ENCODE measurements at places on chromosomes 2 and 18.
A peak's percentile ranks its signal among the peaks of the same experiment; 100 is the strongest.

DNA sequence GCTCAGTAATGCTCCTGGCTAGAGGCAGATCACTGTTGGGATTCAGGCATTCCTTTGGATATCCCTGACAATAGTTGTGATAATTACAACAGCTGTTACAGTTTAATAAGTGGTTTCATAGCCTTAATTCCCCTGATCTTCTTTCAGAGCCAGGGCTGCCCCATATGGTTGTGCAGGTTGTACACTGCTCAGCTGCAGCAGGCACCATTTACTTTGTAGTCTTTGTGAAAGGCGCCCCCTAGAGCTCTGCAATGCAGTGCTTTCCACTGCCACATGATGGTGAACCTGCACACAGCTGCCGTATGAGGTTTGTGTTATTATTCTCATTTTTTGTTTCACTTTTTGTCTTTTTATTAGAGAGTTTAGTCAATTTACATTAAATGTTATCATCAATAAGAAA, 239.1 kb downstream of the KCNS3 start:
- DNase-seq = no peak

DNA sequence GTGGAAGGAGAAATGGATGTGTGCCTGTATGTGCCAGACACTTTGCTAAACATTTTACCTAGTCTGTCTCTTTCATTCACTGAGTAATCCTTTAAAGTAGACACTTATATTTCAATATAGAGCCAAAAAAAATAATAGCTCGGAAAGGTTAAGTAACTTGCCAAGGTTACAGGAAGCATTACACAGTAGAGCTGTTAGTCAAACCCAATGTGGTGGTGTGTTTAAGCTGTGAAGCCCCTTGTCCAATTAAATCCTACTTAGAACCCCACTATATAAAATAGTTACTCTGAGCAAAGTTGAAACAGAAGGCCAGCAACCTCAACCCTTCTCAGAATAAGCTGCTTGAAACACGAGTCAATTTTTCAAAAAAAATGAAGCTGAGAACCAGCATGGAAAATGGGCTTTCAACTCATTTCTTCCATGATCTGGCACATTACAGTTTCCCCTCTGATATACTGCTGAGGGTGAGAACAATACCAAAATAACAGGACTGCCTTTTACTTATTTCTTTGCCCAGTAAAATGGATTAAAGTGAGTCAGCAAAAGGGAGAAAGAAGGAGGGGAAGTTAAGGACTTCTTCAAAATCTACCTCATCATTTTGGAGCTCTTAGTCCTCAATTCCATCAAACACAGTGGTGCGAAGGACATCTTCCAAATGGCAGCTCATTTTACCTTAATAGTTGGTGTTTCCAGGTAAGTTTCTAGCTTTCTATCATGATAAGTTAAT, 7.9 kb downstream of the RDH14 start:
- no peak for DNase-seq

DNA sequence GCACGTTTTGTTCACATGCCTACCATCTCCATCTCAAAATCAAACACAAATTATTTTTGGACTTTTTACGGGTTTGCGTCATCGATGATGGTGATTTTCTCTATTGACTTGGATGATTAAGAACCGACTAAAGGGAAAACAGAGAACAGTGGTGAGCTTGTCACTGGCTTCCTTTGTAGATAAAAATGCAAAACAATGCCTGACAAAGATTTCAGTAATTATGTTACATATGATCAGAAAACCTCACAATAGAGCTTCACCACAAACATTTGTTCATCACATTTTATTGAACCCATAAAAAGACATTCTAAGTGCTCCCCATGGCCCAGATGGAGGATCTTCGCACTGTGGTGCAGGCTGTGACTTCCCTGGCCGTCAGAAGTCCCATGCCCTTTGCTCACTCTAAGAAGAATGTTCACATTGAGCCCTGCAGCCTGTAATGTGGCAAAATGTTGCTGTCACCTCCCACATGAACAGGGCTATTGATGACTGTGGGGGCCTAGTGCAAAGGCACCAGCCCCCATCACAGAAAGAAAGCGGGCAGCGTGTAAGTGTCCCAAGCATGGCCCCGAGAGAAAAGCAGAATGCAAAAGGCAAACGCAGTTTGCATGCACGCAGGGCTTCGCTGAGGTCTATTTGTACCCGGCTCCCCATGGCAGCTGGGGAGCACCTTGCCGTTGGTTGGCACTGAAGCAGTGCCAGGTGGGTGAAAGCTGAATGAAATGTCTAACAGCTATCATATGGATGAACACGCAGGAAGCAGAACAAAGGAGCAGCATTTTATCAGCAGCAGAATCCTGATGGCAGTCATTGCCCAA, 60.6 kb downstream of the BCL2 start:
- no peak for DNase-seq

GRCh38 chr2:26529406-26530239, 51.7 kb upstream of the OTOF start:
- no peak for DNase-seq

DNA sequence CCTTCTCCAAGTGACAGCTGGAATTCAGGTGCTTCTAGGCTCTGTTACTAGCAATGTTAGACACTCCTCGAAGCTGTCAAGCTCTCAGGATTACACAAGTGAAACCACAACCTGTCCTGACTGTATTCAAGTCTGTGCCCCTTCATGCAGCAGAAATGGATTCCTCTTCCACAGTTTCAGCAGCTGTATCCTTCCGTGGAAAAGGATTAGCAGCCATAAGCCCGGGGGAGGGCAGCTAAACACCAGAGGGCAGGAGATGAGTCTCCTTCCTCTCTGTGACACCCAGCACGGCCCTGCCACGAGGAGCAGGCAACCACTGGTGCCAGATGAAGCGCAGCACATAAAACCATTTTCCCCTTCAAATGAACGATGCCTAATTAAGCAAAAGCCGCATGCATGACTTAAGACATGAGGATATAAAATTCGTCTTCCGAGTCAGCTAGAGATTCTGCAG, 1.2 kb downstream of the ST3GAL5 start:
- DNase-seq = peak; percentile 19

GRCh38 chr2:27290549-27290948, 8.3 kb downstream of the TRIM54 start:
- DNase-seq = no peak

DNA sequence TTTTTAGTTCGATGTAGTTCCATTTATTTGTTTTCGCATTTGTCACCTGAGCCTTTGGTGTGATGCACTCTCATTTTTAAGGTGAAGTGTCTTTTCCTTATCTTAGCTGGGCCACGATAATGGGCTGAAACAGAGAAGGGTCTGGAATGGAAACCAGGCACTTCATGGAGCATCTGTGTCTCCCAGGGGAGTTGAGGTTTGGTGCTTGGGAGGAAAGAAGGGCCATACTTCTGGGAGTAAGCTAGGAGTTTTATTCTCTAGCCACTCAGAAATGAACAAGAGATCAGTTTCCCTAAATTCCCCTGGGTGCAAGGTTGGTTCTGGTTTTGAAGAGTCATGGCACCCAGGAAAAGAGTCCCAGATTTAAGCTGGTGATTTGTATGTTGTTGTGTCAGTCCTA, 179.4 kb upstream of the CXCR4 start:
- no peak for DNase-seq

All from stimulated activated CD4-positive, alpha-beta T cell treated with anti-CD3 and anti-CD28 coated beads, Interleukin-15, amount 100 ng/mL, for 1 hour (primary cell).